ENCODE measurements at places on chromosomes 16 and 17.

DNA sequence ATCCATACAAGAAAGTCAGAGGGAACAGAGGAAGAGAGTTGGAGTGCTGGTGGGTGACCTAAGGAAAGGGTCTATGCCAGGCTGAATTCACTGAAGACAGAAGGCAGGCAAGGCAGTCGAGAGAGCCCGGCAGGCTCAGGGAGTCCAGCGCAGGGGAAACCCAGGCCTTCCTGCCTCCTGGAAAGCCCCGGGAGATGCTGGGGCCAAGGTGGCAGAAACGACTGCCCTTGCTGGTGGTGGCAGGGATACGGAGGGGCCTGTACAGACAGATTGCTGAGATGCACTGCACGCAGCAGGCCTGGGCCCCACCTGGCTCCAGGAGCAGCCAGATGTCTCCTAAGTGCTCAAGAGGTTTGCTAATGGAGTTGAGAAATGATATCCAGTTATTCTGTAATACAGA lies 59.8 kb downstream of the GTF3C1 start:
- no peak for DNase-seq

DNA sequence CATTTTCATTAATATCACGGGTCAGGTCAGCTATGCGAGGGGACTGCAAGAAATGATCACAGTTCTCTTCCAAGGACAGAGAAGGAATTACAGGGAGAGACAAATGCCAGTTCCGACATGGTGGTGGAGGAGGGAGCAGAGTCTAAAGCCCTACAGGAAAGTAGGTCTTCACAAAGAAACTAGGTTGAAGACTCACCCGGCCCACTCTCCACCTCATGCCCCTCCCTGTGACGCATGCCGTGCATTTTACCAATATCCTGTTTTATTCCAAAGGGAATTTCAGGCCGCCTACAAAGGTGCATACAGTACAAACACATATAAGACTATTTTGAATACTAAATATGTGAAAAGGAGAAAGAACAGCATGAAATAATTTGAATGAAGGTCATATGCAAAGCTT lies 56.8 kb downstream of the CDH11 start:
- DNase-seq = no peak

DNA sequence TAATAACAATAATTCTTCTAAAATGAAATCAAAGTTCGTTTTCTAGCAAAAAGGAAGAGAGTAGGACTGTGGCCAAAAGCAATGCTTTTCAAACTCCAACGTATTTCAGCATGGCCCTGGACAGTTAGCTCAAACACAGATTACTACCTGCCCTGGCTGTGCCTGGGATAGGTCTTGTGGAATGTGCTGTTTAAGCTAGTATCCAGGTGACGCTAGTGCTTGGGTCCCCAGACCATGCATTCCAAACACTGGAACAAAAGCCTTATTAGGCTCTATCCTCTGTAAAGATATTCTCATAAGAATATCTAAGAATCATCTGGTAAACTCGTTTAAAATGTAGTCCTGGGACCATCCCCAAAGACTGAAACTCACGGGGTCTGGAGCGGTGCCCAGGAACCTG lies 52.6 kb upstream of the MEAK7 start:
- no peak for DNase-seq

GRCh38 chr17:75695141-75695829 lies 26.0 kb upstream of the ITGB4 start:
- DNase-seq = no peak

GRCh38 chr16:521381-522210 lies 5.9 kb upstream of the CAPN15 start:
- no peak for DNase-seq
